ENCODE measurements at places on chromosomes 1 and 21.
A peak's percentile ranks its signal among the peaks of the same experiment; 100 is the strongest.

- no peak for DNase-seq
Observed at GRCh38 chr1:15016001-15016400, 137.5 kb upstream of the TMEM51 start.

DNA sequence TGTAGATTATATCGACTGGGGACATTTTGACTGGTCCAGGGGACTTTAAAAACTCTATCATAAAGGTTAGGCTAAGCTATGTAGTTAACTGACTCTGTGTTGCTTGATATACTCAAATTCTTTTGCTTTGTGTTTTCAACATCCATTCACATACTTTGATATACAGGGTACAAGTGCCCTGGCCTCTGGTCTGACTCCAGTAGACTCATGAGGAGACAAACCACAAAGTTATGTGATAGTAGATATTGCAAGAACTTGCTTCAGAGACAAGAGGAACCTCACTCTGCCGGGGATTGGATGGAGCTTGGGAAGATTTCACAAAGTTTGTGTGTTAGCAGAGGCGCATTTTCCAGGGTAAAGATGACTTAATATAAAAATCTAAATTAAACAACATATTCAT, 1.3 kb downstream of the GORAB start:
- peak; percentile 54 for DNase-seq

- DNase-seq, result peak; percentile 37
Observed at GRCh38 chr1:51518586-51519047, 449 bp downstream of the EPS15 start.

- no peak for DNase-seq
Observed at GRCh38 chr1:205949753-205950152, 6.5 kb upstream of the SLC26A9 start.

- no peak for DNase-seq
Observed at GRCh38 chr1:3012456-3013291, 8.6 kb upstream of the ACTRT2 start.

- DNase-seq, result peak; percentile 56
Observed at GRCh38 chr1:231242516-231243198, 1.6 kb downstream of the GNPAT start.

DNA sequence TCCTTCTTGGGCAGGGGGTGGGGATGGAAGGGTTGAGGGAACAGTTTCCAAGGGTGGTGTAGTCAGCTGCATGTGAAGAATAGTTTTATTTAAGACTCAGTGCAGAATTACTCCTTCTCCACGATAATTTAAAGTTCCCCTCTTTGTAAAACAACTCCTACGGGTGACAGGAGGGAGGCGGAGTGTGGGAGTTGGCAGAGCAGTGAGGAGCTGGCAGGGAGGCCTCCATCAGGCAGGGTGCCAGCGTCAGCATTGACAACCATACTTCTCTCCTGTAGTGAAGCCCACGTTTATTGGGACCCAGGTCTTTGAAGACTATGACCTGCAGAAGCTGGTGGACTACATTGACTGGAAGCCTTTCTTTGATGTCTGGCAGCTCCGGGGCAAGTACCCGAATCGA, 93.8 kb downstream of the MTR start:
- DNase-seq, result no peak

DNA sequence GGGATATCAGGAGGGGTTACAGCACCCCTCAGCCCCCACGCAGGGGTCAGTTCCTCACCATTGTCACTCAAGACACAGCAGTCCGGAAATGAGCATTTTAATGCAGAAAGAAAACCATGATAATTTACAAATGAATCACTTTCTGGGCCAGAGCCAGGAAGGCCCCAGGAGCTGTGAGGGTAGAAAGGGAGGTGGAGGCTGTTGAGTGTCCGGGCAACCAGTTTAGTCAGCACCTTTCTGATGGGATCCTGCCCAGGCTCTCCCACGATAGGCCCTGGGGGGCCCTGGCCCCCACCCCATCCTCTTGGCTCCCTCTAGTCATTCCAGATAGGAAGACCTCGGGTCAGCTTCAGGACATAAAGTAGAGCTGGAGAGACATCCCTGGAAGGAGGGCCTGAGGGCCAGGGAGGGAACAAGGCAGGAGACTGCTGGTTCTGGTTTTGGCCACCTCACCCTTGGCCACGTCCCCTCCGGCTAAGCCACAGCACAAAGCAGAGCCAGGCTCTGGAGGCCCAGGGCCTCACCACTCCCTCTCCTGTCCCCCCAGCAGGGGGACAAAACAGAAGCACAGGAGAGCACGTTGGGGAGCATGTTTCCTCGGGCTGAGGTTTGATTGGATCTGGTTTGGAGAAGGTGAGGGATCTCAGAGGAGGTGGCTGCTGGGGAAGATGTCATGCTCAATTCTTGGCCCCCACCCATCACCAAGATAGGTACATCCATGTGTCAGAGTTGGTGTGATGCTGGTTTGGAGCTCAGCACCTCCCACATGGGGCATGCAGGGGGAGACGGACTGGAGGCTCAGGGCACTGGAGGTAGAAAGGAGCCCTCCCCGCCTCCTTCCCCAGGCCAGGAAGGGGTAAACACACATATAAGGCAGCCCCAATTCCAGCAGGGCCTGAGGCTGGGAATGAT, 20.6 kb downstream of the ETNK2 start:
- peak; percentile 84 for DNase-seq

GRCh38 chr1:50346621-50347020, 76.6 kb downstream of the DMRTA2 start:
- no peak for DNase-seq

GRCh38 chr1:172742599-172743500, 83.9 kb downstream of the FASLG start:
- DNase-seq, result peak; percentile 52

GRCh38 chr1:7421471-7422075, 349.5 kb upstream of the VAMP3 start:
- no peak for DNase-seq

- no peak for DNase-seq
Observed at GRCh38 chr21:21664871-21665270, 666.7 kb downstream of the NCAM2 start.

DNA sequence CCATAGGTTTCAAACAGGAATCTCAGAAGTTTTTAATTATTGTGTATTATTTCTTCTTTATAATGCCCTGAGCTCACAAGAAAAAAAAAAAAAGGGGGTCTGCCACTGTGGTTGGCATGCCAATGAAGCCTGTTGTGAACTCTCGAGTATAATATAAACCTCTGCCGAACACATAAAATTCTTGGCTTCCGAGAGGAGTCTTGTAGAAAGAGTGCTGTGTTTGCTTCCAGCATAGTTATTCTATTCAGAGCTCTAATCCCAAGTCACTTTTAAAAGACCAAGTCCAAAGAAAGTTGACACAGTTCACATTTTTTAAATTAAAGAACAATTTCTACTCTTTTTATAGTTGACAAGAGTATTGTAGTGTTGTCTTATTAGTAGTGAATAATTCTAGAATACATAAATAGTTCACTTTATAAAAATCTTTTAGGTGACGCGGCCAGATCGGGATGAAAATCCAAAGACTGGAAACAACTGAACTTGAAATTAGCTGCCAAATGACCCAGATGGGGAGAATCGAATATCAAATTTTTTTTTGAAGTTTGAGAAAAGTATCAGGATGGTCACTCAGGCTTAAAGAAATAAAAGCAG, 293.2 kb downstream of the DUSP10 start:
- no peak for DNase-seq

DNA sequence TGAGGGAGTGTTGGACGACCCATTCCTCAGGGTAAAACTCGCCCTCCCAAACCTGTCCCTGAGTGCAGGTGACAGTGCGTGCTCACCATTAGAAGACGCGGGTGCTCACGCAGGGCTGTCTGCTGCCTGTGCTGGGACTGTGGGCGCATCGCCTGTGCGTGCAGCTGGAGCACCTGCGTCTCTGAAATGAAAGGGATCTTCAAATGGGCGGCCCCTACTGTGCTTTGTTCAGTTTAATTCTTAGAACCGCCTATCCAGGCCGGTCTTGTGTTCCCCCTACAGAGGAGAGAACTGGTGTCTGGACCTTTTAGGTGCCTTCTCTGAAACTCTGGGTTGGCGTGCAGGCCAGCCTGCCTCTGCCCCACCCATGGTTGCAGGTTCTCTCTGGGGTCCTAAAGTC, 125.8 kb downstream of the PCBP3 start:
- DNase-seq, result no peak

GRCh38 chr21:17548262-17548661, 35.4 kb downstream of the CXADR start:
- no peak for DNase-seq

All from mesenchymal stem cell (in vitro differentiated cells and primary cell).